Mammary epithelial cell (primary cell): ENCODE measurements at places on chromosomes 1 and 21. TPM values are rescaled to one million over a fixed set of nuclear protein-coding genes. Genes with fewer than 3 reads are reported as not detected.
A peak's percentile ranks its signal among the peaks of the same experiment; 100 is the strongest.

- no peak for DNase-seq
These were observed 4.3 kb upstream of the MAD2L2 start for GRCh38 chr1:11685210-11685752.

DNA sequence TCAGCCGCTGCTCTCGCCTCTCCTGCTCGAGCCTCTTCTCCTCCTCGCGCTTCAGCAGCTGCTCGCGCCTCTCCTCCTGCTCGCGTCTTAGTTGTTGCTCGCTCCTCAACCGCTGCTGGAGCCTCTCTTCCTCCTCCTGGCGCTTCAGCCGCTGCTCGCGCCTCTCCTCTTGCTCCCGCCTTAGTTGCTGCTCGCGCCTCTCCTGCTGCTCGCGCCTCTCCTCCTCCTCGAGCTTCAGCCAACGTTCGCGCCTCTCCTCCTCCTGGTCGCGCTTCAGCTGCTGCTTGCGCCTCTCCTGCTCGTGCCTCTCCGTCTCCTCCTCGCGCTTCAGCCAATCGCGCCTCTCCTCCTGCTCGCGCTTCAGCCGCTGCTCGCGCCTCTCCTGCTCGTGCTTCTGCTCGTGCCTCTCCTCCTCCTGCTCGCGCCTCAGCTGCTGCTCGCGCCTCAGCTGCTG, 3.7 kb downstream of the TCHH start:
- peak; percentile 67 for DNase-seq

DNA sequence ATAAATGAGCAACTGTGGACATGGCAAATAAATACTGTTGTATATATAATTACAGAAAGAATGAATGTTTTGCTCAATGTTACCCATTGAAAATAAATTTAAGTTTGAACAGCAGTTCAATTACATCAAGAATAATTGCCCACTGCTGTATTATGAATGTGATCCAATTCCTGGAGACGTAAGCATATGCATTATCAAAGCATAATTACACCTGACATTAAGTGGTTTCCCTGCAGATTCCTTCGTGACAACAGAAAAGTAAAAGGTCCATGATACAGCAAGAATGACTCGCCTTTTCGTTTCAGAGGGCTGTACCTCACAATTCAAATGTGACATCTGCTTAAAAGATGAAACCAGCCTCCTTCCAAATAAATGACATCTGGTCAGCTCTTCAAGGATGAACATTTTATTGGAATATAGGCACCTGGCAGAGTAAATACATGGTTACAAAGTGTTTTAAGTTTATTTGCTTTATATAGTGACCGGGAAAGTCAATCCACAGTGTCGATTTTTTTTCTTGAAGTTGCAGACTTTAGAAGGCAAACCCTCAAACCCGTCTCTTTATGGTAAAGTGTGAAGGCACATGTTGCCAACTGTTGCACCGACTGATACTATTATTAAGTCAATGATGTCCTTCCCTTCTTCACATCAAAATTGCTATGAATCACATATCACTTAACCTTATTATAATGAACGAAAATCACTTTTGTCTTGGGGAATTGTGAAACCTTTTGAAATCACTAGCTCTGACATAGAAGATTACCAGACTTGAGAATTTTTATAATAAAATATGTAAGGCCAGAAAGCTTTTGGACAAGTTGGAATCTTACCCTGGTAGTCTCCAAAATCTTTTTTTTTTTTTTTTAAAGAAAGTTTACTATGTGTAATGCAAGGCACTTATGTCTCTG, 36.2 kb upstream of the EDEM3 start:
- DNase-seq, result no peak

DNA sequence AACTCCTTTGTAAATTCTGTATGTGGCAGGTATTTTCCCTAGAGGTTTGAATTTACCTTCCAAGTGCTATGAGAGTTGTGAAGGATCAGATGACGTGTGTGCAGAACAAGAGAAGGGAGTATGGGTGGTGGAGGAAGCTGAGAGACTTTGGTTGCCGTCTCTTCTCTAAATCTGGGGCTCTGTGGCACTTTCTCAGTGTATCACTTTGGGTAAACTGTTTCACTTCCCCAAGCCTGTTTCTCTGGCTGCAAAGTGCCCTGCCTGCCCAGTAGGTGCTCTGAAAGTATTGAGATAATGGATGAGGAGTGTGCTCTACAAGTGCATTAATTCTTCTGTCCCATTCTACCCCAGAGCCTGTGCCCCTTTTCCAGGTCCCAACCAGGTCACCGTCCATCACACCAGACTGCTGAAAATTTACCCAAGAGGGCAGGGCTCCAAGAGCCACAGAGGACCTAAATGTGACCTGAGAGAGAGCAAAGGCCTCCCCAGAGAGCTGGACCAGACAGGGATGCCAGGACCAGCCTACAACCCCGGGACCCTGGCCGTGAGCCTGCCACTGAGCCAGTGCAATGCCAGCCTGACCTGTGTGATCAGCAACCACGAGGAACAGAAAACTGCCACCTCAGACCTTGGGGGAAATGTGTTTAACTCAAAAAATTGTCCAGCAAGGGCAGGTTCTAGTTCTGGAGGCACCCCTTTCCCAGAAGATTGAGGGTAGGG, 131.6 kb upstream of the ETV3 start:
- no peak for DNase-seq

The PLXNA2 gene
- 6.5 TPM for total RNA-seq

The ACTA1 gene
- total RNA-seq, result 10.8 TPM

The OR11L1 gene
- not detected for total RNA-seq

DNA sequence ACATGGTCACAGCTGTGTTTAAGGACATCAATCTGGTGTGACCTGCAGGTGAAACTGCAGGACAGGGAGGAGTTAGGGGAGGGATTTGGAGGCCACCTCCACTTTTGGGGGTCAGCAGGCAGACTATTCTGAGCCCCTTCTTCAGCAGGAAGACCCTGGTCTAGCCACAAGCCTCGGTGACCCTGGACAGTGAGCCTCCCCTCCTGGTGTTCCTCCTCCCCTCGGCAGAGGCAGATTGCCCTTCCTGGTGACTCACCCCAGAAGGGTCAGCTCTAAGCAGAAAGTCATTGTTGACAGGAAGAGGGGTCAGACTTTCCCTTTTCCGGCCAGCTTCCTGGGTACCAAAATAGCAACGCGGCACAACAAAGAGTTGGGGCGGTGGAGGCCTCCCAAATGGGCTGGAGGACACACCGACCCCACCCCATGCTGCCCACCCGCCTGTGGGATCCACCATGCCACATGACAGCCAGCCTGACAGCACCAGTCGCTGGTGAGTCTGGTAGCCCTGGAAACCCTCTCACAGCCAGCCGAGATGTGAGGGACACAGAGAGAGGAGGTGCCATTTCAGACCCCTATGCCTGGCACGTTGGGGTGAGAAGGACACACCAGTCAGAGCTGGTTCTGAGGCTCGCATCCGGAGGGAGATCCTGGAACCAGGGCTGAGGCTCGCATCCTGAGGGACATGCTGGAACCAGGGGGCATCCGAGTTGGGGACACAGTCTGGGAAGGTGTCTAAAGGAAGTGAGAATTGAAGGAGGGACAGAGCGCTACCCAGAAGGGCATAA, 14.7 kb upstream of the CSF1 start:
- DNase-seq, result no peak

The FAM163A gene
- total RNA-seq, result not detected

DNA sequence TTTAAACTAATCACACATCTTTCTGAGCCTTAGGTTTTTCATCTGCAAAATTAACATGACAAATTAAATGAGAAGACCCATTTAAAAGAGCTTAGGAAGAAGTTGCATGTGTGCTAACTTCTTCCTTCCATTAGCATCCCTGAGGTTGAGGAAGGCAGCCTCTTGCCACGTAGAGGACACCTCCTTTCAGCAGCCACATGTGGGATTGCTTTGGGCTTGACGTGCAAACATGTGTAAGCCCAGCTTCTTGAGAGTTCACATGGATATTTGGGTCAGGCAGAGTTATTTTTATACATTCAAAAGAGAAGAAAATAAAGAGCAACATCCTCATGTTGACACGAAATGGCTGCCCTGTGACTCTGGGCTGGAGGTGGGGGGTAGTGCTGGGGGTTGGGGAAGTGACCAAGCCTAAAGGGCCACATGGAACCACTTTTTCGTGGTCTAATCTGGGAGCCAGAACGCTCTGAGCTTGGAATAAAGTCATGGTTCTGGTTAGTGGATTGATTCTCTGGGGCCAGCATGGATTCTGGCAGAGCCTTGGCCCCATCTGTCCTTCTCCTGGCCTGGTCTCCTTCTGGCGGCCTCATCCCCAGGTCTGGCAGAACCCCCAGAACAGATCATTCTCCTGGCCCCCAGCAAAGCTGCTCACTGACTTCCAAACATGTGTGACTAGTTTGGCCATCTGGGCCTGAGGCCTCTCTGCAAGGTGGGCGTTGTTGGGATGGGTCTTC, 137.1 kb upstream of the USP24 start:
- no peak for DNase-seq

GRCh38 chr1:114446198-114446597, 64.8 kb downstream of the TRIM33 start:
- DNase-seq, result no peak

DNA sequence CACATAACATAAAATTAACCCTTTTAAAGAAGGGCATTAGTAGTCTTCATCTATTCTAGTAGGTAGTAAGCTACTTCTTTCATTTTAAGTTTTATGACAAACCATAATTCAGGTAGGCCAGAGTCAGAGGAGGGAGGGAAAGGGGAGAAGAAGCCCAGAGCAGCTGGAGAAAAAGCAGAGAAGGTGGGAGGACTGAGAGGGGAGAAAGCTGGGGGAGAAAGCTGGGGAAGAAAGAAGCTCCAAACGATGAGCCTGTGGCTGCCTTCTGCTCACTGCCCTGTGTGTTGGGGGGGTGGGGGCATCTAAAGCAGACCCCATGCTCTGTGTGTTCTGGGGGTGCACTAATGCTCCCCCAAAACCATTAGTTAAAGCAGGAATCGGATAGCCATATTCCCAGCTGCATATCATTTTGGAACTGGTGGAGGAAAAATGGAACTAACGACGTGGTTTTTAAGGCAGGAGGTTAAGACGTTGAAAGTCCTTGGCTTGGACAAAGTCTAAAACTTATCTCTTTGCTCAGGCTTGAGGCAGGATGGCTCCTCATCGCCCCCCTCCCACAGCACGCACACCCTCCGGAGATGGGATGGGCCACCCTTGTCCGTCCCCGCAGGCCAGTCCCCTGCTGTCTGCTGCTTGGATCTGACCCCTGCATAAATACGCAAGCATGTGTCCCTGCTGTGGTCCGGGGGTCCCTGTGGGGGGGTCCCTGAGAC, 184.2 kb downstream of the DYRK1A start:
- no peak for DNase-seq

DNA sequence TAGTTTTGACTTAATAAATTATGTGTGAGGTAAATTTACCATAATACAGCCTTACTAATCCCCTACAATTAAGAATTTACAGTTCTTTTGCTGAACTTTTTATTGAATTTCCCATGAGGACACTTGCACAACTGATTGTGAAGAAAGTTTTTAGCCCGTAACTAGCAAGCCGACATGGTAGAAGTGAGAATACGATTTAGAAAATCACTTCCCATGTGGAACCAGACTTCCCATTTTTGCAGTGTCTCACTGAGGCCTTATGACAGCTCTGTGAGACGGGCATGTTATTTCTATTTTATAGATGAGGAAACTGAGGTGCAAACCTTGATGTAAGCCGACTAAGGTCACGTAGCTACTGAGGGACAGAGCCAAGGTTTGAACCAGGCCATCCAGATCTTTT, 32.5 kb upstream of the LMO4 start:
- no peak for DNase-seq

GRCh38 chr1:224929335-224930237, at the start of gene DNAH14:
TSS of gene DNAH14 (plus strand) at chr1:224929675. CDS start at chr1:224952703, 23,028 bp downstream.
- DNase-seq, result peak; percentile 68

DNA sequence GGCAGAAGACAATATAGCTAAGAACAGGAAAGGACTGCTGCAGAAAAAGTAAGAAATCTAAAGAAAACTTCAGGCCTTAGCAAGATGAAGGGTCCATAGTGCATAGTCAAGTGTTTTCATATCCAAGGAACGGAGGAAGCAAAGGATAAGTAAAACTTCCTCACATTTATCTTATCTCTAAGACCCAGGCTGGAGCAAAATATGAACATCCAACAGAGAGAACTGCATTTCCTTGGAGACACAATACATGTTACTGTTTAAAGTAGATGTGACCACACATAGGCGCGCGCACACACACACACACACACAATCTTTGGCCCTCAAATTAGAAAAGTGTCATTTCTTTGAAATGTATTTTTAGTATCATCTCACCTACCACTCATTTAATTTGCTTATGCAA, 66.7 kb downstream of the TTLL7 start:
- DNase-seq, result no peak

The TTC24 gene
- total RNA-seq, result not detected in 2 replicates

The GSTM5 gene
- not detected in 2 replicates for total RNA-seq

DNA sequence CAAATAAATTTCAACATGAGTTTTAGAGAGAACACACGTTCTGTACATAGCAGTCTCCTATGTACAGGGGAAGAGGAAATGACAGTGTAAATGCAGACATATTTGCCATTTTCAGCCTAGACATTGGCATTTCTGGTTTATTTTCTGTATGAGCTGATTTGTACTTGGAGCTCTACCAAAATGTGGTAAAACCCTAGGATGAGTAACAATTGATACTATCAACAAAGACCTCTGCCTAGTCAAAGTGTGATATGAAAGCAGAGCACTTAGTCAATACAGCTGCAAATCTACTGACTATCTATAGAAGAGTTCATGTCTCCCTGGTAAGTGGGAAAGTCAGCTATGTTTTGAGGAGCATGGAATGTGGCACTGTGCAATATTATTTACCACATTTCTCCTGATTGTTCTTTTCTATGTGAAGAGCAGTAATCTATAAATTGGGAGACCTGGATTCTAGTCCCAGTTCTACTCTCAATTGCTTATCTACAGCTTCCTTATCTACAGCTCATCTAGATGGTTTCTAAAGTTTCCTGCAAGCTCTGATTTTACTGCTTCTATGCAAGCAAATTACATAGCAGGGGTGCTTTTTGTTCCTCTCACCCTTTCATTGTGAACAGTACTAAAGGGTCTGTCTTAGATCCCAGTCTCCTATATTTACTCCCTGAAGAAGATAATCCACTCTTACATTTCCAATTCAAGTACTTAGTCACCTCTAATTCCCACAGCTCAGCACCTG, 334.2 kb downstream of the NTNG1 start:
- DNase-seq, result peak; percentile 38

The OR2L13 gene
- not detected in 2 replicates for total RNA-seq

The RHBDL2 gene
- 3.2 and 7.5 TPM in 2 replicates for total RNA-seq

GRCh38 chr1:218743861-218744505, 398.8 kb downstream of the TGFB2 start:
- DNase-seq, result peak; percentile 52

- no peak for DNase-seq
These were observed 34.5 kb upstream of the MAP1LC3C start for GRCh38 chr1:242033447-242033846.

DNA sequence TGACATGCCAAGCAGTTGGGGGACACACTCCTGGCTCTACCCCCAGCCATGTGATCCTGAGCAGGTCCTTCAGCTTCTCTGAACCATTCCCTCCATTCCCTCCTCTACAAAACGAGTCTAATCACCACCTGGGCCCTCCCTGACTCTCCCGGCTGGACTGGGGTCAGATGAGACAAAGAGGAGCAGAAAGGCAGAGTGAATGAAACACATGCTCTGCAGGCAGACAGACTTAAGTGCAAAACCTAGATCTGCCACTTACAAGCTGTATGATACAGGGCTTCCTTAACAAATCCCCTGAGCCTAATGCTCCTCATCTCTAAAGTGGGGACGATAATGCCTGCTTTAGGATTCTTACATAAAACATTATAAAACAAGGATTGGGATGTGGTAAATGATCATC, 17.3 kb downstream of the RIMS3 start:
- no peak for DNase-seq

GRCh38 chr1:218943371-218943770, 230.3 kb upstream of the LYPLAL1 start:
- no peak for DNase-seq

The DDI2 gene
- total RNA-seq, result 27.5 and 29.7 TPM in 2 replicates
